Cortex of kidney (tissue), 1 donor: ENCODE measurements at places on chromosomes 7 and 10.

DNA sequence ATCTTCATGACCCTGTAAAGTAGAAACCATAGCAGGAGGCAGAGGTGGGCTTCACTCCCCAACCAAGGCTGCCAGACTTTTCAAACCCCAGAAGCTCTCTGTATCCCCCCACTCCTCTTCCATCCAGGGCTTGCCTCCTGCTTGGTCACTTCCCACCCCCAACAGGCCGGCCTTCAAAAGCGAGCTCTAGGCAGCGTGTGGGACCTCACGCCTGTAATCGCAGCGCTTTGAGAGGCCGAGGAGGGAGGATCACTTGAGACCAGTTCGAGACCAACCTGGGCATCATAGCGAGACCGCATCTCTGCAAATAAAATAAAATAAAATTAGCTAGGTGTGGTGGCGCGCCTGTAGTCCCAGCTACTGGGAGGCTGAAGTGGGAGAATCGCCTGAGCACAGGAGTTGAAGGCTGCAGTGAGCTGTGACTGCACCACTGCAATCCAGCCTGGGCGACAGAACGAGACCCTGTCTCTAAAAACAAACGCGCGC lies 743 bp upstream of the POR start:
- DNase-seq, result no peak

GRCh38 chr10:90592638-90593302 lies 265.1 kb downstream of the HTR7 start:
- no peak for DNase-seq

DNA sequence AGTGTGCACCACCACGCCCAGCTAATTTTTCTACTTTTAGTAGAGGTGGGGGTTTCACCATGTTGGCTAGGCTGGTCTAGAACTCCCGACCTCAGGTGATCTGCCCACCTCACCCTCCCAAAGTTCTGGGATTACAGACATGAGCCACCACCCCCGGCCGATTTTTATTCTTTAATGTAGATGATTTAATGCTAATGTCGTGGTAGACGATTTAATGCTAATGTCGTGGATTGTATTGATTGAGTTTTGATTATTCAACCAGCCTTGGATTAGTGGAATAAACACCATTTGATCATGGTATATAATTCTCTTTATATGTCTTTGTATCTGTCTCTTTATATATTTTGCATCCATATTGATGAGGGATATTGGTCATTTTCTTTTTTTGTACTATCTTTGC lies 52.6 kb downstream of the OGDH start:
- DNase-seq, result no peak

GRCh38 chr7:157699357-157700013 lies 362.7 kb downstream of the DNAJB6 start:
- no peak for DNase-seq

- no peak for DNase-seq
These were observed 35.8 kb downstream of the DDIT4 start for GRCh38 chr10:72309290-72310240.

DNA sequence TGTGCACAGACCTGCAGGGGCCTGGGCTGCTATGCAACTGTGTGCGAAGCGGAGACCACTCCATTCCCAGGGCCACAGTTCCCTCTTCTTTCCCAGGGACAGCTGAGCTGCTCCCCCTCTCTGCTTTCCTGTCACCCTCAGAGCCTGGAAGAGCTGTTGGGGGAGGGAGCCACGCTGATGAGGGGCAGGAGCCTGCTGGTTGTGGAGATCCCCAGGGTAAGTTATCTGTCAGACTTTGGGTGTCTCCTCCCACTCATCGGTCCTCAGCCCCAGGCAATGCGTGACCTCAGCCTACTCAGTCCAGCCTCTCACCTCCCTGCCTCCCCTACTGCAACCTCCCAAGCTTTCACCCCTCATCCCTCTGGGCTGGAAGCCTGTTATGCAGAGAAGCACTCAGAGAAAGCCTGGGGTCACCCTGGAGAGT lies 53.5 kb downstream of the ZNF467 start:
- no peak for DNase-seq

DNA sequence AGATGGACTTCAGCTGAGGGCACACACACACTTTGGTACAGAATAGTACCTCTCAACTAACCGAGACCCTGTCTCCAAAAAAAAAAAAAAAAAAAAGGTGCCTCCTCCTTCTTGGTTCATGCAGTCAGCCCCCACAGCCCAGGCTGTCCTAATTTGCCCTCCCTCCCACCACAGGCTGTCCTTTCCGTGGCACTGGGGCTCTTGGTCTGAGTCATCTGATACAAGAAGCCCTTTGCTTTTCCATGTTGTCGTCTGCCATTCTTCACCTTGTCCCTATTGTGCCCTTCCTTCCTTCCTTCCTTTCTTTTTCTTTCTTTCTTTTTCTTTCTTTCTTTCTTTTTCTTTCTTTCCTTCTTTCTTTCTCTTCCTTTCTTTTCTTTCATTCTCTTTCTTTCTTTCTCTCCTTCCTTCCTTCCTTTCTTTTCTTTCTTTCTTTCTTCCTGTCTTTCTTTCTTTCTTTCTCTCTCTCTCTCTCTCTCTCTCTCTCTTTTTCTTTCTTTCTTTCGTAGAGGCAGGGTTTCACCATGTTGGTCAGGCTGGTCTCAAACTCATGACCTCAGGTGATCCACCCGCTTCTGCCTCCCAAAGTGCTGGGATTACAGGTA lies 96.0 kb upstream of the IKZF1 start:
- no peak for DNase-seq

DNA sequence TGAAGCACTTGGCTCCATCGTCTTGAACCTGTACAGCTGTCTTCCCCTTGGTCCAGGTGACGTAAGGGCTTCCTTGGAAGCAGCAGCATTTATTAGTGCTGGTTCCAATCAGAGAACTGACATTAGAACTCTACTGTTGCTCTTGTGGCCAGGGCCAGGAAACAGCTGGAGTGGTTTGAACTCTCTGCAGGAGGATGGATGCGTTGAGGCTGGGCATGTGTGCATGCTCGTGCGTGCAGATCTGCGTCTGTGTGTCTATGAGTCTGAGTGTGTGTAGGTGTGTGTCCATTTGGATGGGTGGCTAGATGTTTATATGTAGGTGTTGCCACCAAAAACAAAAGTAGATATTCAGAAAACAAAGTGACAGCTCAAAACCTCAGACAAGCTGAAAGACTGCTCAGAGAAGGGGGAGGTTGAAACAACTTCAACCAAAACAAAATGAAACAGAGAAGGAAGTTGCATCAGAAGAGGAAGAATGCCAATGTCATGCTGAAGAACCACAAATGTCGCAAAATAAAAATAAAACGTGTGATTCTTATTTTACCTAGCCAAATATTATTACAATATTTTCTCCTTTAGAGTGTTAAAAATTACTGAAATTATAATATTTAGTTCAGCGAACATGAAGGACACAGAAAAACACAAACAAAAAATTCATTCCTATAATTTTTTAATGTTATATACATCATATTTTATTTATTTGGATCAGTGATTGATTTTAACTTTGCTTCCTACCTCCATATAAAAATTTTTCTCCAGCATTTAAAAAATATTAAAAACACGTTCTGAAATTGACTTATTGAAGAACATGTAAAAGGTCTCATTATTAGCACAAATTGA lies 96.1 kb upstream of the MKLN1 start:
- no peak for DNase-seq

- no peak for DNase-seq
These were observed 4.4 kb downstream of the PTTG1IP2 start for GRCh38 chr7:90473814-90474213.

DNA sequence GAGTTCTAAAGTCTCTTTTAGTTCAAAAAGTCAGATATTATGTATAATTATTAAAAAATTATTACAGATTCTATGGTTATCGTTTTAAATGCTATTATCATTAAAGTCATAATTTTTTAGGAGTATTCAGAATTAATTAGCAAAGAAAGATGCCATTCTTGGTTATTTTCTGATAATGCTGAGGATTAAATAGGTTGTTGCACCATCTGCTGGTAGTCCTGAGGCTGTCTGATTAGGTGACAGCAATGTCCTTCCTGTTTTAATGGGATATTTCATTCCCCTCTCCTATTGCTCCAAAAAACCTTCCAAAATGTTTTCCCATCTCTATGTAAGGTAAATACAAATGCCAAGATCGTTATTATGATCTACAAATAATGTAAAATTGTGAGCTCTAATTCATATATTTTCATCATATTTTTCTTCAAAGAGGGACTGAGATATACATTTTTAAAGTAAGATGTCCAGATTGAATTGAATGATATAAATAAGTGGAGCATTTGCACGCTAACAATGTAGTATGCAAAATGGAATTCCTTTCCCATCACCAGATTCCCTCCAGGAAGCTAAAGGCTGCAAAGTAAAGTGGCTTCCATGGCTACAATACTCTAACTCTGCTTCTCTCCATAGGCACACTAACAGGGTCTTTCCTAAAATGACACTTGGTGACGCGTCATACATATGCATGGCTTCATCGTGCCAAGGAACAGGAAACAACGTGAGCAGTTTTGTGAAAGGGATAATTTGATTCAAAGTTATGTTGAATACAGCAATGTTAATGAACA lies 58.8 kb upstream of the AKR1E2 start:
- DNase-seq, result no peak

- no peak for DNase-seq
These were observed 39.6 kb downstream of the STARD3NL start for GRCh38 chr7:38217672-38218071.

DNA sequence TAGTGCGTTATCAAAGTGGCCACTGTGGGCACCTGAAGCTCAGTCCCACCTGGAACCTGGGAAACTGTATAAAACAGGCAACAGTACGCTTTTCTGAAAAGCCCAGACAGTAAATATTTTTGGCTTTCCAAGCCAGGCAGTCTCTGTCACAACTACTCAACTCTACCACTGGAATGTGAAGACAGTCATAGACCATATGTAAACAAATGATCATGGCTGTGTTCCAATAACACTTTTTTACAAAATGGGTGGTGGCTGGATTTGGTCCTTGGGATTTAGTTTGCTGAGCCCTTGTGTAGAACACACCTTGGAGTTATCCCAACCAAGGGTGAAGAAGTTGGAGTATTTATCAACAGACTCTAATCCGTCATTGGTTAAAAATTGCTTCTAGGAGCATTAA lies 259.9 kb downstream of the SKIDA1 start:
- no peak for DNase-seq

- no peak for DNase-seq
These were observed 71.3 kb downstream of the VWA2 start for GRCh38 chr10:114310346-114310745.

- DNase-seq, result no peak
These were observed 98.4 kb upstream of the FAM3C start for GRCh38 chr7:121494516-121494915.

DNA sequence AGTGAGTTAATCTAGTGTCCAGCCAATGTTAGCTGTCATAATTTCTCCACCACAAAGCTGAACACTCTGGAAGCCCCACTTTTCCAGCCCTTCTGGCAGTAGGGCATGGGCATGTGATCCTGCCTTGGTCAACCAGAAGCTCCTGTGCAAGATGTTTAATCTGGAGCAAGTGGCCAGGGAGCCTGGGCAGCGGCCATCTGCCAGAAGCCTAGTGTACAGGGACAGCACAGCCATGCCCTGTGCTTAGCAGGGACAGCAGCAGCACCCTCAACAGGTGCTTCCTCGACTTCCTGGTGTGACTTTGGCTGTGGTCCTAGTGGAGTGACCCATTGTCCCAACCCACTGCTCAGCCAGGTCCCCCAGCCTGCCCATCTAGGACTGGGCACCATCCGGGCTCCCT lies 10.3 kb downstream of the RBP3 start:
- no peak for DNase-seq

DNA sequence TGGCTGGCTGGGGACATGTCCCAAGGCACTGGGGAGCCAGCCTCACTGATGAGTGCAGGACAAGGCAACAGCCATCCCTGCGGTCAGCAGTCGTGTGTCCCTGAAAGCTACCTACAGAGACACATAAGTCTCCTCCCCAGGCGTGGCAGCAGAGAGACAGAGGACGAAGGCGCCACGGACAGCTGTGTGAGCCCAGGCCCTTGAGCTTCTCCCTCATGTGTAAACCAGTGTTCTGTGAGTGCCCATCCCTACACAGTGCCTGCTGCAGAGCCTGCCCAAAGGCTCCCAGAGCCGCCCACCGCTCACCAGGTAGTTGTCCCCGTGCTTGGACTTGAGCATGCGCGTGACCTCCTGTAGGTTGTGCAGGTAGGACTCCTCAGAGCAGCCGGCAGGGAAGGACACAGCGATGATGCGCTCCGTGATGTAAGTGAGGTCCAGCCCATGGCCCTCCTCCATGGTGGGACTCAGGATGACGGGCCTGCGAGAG lies 142.7 kb downstream of the TNS3 start:
- DNase-seq, result no peak

DNA sequence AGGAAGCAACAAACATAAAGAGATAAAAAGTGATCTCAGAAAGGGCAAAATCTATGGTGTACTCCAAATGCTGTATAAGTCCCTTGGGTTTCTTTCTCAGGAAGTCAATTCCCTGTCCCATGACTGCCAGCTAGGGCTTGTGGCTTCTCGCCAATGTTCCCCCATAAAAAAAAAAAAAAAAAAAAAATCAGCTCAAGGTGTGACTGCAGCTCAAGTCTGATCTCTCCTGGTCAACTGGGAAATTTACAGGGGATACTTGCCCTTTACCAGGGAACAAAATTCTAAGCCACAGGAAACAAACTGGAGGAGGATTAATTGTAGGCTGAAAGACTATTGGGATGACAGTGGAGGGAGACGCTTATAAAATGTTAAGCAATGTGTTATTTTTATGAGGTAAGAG lies 76.0 kb downstream of the PCGF5 start:
- no peak for DNase-seq

DNA sequence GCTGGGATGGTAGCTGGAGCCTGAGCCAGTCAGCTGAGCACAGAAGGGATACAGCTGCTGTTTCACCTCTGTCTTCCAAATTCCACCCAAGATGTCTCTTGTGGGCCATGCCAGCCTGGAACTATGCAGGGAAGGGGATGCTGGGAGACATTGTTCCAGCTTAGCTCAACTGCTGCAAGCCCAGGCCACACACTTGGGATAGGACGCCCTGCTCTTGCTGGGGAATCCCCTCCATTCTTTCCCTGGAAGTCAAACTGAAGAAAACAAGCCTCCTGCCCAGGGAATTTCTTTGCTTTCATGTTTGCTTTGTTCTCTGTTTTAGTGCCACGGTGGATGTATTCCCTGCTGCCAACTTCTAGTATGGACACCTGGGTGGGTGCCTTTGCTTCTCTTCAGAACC lies 55.2 kb upstream of the CDK13 start:
- no peak for DNase-seq

DNA sequence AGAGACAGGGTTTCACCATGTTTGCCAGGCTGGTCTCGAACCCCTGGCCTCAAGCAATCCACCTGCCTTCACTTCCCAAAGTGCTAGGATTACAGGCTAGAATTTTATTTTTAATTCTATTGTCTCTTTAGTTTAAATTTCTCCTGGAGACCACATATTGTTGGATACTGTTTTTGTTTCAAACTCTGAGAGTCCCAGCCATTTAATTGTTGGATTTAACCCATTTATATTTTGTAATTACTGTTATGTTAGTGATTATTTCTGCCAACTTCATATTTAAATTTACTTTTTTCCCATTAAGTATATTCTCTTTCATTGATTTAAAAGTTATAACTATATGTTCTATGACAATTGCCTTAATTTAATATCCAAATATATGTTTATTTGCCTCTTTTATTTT lies 185.6 kb downstream of the ZNF248 start:
- no peak for DNase-seq
